ENCODE measurements at places on chromosomes 5 and 9. TPM values are rescaled to one million over a fixed set of nuclear protein-coding genes. Genes with fewer than 3 reads are reported as not detected.

CER1 gene
- total RNA-seq, result not detected

NANS gene
- 92.2 TPM for total RNA-seq

DNA sequence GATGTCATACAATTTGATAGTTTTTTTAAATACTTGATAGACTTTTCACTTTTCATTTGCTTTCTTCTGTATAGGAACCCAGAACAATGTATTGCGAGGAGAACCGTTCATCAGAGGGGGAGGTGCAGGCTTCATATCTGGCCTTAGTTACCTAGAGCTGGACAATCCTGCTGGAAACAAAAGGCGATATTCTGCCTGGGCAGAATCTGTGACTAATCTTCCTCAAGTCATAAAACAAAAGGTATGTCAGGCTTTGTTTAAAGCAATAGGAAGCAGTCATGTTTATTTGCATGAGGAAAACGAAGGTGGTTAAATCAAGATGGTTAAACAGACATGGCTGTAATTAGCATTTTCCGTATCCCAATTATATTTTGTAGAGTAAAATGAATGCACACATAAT, 46.0 kb downstream of the C7 start:
- DNase-seq, result no peak

- DNase-seq, result no peak
Measured at GRCh38 chr9:126626127-126626925, 12.6 kb downstream of the LMX1B start.

GRCh38 chr5:35815089-35815936, 41.4 kb upstream of the IL7R start:
- peak; percentile 43 for DNase-seq

ACSL6 gene
- 0.03 TPM for total RNA-seq

ANKRD20A1 gene
- 12.3 TPM for total RNA-seq

- DNase-seq, result peak; percentile 90
Measured at GRCh38 chr5:157602505-157602904, 26.9 kb upstream of the ADAM19 start.

C9orf43 gene
- total RNA-seq, result 0.20 TPM

GRCh38 chr5:53403758-53404157, 76.7 kb upstream of the FST start:
- no peak for DNase-seq

PHF24 gene
- not detected for total RNA-seq

TSSK1B gene
- not detected for total RNA-seq

RNF183 gene
- not detected for total RNA-seq

DNA sequence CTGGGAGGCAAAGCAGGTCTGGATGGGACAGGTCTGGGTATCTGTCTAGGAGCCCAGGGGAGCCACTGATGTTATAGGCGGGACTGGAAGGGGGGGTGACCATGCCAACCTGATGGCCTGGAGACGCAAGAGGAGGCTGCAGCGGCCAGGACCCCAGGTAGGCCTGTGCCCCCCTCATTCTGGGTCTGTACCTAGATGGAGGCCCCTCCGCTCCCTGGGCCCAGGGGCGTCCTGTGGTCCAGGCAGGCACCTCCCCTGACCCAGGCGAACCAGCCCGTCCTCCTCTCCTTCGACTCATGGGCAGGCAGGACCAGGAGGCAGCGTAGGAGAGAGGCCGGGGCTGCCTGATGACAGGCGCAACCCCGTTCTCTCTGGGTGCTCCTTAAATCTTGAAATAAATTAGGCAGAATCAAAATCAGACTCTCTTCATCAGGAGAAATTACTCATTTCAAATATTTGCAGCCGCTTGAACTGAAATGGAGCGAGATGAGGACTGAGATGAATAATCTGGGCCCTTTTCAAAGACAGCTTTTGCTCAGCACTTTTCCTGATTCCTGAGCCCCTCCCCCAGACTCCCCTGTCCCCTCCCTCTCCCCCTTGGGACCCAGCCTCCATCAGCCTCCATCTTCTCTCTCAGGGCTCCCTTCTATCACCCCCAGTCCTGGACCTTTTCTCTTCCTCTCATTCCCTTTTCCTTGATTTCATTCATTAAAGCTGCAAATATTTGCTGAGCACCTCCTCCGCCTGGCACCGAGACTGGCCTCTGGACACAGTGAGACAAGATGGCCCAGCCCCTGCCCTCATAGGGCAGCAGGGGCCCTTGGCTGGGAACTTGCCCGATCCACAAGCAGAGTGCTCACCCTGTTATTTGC, 46.8 kb upstream of the IER5L start:
- DNase-seq, result no peak

DNA sequence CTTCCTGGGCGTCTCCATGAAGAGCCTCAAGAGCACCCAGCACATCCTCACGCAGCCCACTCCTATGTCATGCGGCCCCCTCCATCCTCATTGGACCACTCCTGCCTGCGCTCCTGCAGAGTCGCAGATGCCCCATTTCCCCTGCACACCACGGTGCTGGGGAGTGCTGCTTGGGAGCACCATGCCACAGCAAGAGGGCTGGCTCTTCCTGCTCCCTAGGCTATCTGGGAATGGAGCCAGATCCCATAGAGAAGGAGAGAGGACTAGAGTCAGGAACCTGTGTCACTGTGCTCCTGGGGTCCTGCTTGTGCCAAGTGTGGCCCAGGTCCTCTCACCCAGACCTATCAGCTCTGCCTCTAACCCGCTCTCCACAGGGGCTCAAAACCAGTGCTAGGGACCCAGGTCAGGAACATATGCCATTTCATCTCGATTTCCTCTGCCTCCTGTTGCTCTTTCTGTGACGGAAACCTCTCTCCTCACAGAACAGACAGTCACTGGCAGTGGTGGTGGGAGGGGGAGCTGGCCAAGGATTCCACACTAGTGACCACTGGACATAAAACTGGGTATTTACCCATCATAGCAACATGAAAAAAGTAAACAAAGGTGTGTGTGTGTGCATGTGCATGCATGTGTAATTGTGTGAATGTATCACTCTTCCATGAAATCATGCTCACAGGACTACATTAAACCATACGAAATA, 178.4 kb downstream of the TTLL11 start:
- no peak for DNase-seq

PNPLA7 gene
- 0.21 TPM for total RNA-seq

GRCh38 chr9:121748074-121748473, 96.6 kb downstream of the DAB2IP start:
- no peak for DNase-seq

- no peak for DNase-seq
Measured at GRCh38 chr9:103867886-103868285, 226.2 kb upstream of the SMC2 start.

GRCh38 chr9:124022201-124023121, 10.9 kb downstream of the LHX2 start:
- no peak for DNase-seq

DNA sequence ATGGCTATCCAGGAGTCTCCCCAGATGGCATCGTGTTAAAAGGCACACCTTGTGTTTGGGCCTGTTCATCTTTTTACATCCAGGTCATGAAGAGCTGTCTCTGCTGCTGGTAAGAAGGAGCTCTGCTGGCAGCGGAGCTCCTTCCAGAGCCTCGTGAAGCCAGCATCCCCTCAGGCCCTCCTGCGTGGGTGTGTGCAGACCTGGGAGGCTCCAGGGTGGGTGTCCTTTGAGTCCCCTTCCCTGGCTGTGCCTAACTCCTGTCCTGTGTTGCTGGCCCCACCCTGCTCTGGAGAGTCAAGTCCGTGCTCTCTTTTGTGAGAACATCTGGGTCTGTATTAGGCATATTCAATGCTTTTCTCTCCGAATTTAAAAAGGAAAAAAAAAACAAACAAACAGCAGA, 149.6 kb upstream of the IRX2 start:
- DNase-seq, result no peak

HCN1 gene
- total RNA-seq, result not detected

SLC24A2 gene
- 0.02 TPM for total RNA-seq

DNA sequence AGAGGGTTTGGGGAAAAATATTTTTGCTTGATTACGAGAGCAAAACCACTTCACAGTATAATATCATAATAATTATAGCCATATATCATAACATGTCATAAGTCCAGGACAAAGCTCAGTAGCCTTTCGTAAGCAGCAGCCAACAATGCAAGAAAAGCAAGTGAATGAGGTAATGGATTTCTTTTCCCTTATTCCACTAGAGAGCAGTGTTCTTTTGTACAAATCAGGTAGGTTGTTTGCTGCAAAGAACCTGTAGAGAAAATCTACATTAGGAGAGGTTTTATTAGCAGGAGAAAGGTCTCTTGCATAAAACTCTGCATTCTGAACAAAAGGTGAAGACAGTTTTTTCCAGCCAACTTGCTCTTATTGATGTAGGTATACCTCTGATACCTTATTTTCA, 1033.4 kb downstream of the TLE4 start:
- peak; percentile 15 for DNase-seq

GRCh38 chr9:10525972-10526371, 86.8 kb downstream of the PTPRD start:
- DNase-seq, result no peak

Measured in HT1080 (cell line).